ENCODE measurements at places on chromosomes 3 and 15.

- no peak for DNase-seq
Measured at GRCh38 chr3:127162947-127163645, 29.8 kb upstream of the PRR23E start.

- DNase-seq: no peak
Measured at GRCh38 chr3:40858364-40859115, 333.8 kb downstream of the ZNF621 start.

DNA sequence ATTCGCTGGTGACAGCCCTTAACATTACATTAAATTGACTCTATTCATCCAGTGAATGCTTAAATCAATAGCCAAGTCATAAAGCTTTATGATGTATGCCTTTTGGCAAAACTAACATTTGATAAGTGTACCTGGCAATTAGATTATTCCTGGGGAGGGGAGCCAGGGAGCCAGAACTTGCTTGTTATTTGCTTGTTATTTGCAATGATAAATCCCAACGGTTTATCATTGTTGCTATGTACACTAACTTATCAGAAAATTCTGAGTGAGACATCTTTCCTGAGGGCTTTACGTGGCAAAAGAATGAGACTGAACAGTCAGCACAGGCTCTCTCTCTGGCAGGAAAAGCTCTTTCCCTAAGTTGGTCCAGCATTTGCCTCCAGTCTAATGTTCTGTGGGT is 35.8 kb upstream of the FBN1 start:
- DNase-seq: no peak

DNA sequence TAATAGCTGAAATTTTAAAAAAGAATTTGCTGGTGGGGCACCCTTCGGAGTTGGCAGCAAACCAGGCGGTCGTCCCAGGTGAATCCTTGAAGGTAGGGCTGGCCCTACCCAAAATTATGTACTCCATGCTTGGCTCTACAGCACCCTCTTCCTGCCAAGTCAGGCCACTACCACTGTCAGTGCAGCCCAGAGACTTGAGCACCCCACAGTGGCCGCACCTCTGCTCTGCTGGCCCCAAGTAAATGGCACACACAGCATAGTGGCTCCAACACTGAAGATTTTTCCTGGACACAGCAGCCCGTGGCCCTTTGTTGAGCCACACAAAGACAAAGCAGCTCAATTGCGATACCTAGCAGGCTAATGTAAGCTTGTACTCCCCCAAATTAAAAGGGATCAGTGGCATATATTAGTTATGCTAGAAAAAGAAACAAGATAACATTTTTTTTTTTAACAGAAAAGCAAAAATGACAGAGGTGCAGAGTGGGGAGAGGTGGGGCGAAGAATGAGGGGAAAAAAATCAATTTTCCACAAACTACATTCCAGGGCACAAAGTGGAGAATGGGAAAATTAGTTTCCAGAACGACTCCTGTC is 250.5 kb downstream of the UACA start:
- no peak for DNase-seq

- DNase-seq: no peak
Measured at GRCh38 chr15:64883100-64883581, 28.6 kb upstream of the ANKDD1A start.

GRCh38 chr3:109608574-109608973 is 271.2 kb upstream of the DPPA4 start:
- DNase-seq: no peak
